ENCODE measurements at places on chromosomes 11 and 22.
A peak's percentile ranks its signal among the peaks of the same experiment; 100 is the strongest.

- no peak for DNase-seq
These were observed 4.3 kb upstream of the OR51V1 start for GRCh38 chr11:5204787-5205186.

DNA sequence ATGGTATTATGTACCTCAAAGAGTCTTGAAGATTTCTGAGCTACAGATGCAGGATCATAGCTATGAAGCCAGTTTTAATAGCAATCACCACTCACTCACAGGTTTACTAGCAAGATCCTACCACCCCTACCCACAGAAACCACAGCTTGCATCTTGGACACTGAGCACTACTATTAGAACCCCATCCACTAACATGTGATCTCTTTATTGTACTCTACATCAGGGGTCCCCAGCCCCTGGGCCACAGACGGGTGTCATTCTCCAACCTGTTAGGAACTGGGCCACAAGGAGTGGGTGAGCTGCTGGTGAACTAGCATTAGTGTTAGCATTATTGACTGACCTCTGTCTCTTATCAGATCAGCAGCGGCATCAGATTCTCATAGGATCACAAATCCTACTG lies 844.8 kb upstream of the CHORDC1 start:
- no peak for DNase-seq

DNA sequence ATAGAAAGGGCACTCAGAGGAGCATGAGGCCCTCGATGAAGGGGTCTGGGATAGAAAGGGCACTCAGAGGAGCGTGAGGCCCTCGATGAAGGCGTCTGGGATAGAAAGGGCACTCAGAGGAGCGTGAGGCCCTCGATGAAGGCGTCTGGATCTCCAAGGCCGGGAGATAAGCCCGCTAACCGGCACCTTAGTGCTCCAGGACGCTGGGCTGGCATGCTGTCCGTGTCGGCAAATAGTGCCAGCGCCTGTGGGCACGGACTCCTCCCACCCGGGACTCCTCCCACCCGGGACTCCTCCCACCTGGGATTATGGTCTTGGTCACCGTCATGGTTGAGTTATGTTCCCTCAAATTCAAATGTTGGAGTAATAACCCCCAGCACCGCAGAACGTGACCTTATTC lies 725.3 kb downstream of the BRD1 start:
- no peak for DNase-seq

GRCh38 chr11:26493616-26494015 lies 78.4 kb downstream of the MUC15 start:
- DNase-seq, result no peak

DNA sequence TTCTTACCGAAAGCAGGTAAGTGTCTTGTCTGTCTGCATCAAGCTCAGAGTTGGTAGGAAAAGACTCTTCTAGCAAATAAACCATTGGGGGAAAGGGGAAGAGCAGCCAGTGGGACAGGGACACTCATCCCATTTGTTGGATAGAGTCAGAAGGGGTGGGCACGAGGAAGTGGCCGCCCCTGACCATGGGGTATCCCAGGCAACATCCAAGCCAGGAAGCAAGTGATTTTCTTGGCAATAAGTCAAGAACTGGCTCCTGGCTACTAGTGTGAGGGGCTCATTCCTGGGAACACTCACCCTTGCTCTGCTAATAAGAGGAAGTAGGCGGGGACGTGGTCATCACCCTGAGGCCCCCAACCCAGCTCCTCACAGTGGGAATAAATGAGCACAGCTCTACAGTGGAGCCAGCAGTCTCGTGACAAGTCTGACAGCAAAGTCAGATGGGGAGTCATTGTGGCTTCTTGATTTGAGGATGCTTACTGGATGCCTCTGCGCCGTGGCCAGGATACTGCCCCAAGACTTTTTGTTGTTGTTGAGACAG lies 6.7 kb downstream of the SLC25A18 start:
- DNase-seq, result no peak

DNA sequence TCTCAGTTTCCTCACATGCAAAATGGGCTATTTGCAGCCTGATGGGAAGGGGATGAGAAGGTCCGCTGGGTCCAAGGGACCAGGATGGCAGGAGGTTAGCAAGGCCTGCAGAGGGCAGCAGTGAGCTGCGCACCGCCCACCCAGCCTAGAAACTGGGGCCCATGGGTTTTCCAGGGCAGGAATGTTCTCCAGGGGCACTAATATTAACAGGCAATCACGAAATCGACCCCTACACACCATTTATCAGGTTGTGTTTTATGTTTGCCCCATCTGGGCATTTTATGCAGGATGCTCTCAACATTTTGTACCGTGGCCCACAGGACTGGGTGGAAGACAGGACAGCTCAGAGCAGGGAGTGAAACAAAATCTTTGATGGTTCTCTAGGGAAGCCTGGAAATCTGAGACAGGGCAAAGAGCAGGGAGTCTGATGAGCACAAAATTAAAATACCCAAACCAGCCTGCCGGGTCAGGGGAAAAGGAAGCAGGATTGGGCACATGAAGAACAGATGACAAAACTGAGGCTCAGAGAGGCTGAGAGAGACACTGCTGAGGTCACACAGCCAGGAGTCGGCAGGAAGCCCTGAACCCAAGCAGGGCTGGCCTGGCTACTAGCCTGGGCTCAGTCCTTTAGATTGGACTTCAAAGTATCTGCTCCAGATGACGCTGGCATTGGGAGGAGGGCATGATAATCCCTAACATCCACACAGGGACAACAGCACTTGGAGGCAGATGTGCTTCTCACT lies 1.6 kb upstream of the BCR start:
- peak; percentile 67 for DNase-seq
